ENCODE measurements at places on chromosomes 12 and 14.

- no peak for DNase-seq
Observed at GRCh38 chr12:87025976-87026375, 769.8 kb upstream of the MGAT4C start.

DNA sequence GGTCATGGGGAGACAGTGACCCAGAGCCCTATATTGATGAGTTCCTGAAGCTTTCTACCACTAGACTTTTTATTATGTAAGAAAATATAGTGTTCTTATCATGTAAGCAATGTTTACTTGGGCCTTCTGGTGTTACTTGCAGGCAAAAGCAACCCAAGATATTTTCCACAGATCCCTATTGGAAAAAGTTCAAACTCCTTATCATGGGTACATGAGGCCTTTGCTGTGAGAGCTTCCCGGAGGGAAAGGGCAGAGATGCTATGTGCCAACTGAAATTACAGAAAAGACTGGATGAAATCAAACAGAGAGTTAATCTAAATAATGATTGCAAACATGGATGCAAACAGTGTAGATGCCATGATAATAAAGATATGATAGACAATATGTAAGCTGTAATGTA, 361.5 kb downstream of the FUT8 start:
- DNase-seq: no peak

GRCh38 chr12:120879102-120879501, 25.1 kb downstream of the SPPL3 start:
- DNase-seq: no peak

DNA sequence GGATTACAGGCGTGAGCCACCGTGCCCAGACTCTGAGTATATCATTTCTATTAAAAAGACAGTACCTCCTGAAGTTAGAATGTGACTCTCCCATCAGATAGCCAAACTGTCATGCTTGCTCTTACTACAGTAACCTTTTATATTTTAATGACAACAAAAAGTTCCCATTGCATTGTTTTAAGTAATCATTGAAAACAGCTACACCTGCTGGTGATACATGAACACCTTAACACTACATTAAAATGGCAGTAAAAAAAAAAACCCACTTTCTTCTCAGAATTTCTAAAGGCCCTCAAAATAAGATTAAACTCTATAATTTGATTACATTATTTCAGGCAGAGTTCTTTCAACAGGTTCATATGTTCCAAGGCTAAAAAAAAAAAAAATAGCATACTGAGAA, 76.7 kb downstream of the SH2B3 start:
- DNase-seq: no peak

- no peak for DNase-seq
Observed at GRCh38 chr14:34201909-34202637, 251.2 kb upstream of the EGLN3 start.

DNA sequence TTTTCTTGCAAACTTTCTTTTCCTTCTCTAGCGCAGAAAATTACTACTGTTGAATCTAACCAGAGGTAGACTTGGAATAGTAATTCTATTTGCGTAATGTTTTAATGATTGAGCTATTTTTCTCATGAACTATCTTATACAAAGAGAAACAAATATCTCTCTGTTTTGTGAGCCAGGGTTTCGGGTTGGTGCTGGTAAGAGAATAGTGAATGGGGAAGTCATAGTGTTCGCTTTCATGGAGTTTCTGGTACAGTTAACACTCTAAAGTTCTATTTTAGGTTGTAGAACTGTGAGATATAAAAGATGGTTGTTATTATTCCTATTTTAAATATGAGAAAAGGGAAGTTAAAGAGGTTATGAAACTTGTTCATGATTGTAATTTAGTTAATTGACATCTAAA, 6.6 kb downstream of the CLEC1B start:
- no peak for DNase-seq

DNA sequence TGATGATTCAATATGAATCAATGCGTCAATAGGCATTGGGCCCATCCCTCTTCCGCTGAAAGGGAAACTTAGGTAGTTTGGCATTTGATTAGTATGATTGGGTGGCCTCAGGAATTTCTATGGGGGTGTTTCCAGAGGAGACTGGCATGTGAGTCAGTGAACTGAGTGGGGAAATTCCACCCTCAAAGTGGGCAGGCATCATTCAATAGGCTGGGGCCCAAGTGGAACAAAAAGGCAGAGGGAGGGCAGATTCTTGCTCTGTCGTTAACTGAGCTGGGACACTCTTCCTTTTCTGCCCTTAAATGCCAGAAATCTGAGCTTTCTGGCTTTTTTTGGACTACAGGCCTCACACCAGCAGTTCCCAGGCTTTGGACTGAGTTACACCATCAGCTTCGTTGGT, 373.5 kb downstream of the RPS29 start:
- no peak for DNase-seq

GRCh38 chr12:101697197-101697929, at the start of gene CHPT1:
TSS of gene CHPT1 (plus strand) at chr12:101697640. CDS start at chr12:101697862, 222 bp downstream.
- DNase-seq: peak; percentile 13

DNA sequence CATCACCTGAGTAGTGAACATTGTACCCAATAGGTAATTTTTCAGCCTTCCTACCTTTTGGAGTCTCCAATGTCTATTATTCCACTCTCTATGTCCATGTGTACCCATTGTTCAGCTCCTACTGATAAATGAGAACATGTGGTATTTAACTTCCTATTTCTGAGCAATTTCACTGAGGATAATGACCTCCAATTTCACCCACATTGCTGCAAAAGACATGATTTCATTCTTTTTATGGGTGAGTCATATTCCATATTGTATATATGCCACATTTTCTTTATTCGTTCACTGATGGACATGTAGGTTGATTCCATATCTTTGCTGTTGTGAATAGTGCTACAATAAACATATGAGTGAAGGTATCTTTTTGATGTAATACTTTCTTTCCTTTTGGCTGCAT, 16.4 kb upstream of the BTG1 start:
- no peak for DNase-seq

DNA sequence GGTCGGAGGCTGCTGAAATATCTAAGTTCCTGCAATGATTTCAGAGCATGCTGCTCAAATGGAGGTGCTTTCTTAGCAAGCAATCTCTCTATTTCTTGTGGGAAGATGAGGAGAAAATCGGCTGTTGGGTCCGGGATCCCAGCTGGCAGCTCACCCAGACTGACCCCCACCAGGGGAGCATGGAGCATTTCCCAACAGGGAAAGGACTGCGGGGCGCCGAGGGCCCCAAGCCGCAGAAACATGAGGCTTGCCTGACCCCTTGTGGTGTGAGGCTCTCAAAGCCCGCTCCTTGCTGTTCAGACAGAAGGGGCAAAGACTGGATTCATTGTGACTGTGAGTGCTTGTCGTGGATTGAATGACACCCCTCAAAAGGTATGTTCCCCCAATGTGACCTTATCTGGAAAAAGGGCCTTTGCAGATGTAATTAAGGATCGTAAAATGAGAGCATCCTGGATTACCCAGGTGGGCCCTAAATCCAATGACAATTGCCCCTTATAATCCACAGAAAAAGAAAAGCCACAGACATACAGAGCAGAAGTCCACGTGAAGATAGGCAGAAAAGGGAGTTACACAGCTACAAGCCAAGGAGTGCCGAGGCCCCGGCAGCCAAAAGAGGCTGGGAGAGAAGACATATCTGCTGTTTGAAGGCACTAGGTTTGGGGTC, 116.3 kb upstream of the VASH1 start:
- no peak for DNase-seq

- no peak for DNase-seq
Observed at GRCh38 chr12:17642340-17642650, 447.7 kb downstream of the RERGL start.

- DNase-seq: no peak
Observed at GRCh38 chr12:27237790-27238771, 6.0 kb upstream of the STK38L start.

- no peak for DNase-seq
Observed at GRCh38 chr14:102351023-102351422, 11.7 kb downstream of the CINP start.

DNA sequence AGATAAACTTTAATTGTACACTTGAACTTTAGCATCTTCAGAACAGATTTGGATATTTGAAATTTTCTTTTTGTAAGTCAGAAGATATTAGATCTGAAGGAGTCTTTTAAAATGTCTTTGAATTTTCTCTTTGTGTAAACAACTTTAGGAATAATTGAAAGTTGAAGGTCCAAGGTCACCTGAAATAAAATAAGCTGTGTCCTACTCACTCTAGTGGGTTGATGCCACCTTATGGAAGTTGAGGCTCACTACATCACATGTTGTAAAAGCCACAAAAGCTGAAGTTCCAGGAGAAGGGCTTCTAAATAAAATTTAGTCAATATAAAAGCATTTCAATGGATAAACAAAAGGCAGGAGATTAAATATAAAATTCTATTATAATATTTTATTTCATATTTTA, 122.0 kb upstream of the ATXN7L3B start:
- DNase-seq: no peak

DNA sequence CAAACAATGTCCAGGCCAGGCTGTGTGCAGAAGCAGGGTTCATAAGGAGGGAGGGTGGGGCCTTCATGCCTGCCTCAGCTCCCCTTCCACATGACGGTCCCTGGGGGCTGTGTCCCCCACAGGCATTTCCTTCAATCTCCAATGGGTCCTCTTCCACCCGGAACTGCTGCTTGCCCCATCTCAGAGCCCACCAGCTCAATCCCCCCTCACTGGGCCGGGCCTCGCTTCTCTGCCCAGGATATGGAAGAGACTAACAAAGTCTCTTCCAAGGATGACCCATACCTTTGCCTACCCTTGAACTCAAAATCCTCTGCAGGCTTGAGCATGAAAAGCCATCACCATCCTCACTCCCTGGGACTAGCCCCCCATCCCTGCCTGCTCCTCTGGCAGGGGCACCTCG, 28.4 kb upstream of the FAM181A start:
- no peak for DNase-seq

GRCh38 chr12:69425417-69425816, 44.8 kb upstream of the FRS2 start:
- no peak for DNase-seq

- DNase-seq: no peak
Observed at GRCh38 chr12:93974252-93974651, 174.1 kb upstream of the PLXNC1 start.
